ENCODE measurements at places on chromosomes 12 and 14. TPM values are rescaled to one million over a fixed set of nuclear protein-coding genes. Genes with fewer than 3 reads are reported as not detected.
A peak's percentile ranks its signal among the peaks of the same experiment; 100 is the strongest.

DNA sequence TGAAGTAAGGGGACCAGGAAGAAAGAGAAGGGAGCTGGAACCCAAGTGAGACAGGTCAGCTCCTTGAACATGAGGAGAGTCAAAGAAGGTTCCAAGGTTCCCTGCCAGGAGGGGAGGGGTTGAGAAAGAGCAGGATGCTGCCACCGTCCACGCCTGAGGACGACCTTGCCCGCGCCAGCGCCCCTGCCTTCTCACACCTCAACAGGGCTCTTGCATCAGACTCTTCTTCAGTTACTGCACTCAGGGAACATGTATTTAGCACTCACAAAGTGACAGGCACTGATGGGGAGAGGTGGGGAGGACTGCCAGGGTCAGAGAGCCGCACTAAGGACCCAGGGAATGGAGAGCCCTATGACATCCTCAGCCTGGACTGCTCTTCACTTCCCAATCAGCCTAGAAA, 102.1 kb upstream of the NUDT4 start:
- DNase-seq: no peak

DNA sequence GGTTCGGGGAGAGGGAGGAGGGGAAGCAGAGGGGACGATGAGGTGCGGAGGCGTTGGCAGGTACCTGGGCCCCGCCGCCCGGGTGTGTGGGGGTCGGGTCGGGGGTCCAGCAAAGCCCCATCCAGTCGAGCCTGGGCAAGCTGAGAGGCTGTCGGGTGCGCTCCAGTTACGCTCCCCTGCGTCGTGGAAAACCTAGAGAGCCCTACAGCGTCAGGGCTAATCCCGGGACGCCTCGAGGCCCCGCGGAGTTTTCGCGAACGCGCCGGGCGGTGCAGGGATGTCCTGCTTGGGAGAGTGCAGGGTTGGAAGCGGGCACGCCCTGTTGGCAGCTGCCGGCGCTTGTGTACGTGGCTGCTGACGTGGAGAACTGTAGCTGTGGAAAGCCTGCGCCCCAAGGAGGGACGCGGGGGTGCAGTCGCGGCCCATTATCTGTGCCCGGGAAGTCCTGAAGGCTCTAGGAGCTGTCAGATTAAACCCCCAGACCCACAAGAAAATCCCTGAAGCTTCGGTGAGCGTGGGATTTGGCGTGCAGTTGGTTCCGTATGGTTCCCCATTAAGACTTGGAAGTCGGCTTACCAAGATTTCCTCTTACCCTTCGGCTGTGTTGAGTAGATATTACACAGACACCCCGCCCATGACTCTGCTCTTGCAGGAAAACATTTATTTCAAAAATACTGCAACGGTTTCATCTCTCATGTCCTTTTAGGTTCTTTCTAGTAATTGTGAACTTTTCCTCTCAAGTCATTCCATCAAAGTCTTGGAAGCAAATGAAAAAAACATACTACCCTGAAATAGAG, 11.3 kb upstream of the SLC38A2 start:
- peak; percentile 95 for DNase-seq

- no peak for DNase-seq
Measured at GRCh38 chr14:75069811-75070145, 337 bp downstream of the ZC2HC1C start.

DNA sequence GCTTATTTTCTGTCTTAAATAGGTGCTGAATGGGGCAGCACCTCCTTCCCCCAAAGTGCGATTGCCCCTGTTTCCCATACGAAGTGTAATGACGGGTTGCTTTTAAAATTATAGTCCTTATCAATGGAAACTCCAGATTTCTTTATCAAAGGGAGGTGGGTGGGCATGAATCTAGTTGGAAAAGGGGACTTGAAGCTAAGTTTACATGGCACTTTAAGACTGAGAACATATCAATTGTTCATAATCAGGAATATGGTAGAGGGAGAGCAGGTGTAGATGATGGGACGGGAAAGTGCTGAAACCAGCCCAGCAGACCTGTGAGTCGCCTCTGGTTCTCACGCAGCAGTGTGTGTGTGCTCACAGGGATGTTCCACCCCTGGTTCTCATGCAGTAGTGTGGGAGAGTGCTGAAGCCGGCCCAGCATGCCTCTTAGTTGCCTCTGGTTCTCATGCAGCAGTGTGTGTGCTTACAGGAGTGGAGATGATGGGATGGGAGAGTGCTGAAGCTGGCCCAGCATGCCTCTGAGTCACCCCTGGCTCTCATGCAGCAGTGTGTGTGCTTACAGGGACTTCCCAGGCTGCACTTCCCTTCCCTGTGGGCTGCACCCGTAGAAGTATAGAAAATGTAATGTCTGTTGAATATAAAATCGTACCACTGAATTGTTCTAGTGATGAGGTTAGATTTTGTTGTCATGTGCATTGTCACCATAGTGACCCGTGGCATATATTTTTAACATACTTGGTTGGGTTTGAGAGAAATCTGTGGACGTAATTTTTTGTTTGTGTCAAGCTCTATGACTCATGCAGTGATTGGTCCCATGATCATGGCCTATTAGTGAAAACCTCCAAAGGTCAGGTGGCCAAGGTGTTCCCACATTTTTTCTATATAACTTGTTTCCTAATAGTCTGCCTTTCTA, 51.6 kb downstream of the GPATCH2L start:
- no peak for DNase-seq

DNA sequence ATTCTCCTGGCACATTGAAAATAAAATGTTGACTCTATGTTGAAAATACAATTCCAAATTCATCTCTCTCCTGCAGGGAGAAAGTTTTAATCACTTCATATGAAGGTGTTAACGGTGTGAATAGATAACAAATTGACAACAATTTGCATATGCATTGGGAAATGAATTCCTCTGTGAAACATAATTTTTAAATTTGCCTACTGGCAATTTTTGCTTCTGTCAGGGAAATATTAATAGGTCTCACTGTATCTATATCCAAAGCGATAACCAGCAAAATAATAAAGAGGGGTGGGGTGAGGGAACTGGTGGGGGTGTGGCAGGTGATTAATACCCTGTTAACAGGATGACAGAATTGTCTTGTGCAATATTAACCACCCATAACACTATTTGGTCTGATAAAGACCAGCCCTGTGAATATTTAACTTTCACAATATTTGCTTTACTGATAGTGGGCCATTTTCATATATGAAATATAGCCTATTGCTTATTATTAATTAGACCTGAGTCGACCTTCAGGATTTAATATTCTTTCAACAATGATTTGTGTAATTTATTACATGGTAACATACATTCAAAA, 239.0 kb upstream of the SSTR1 start:
- DNase-seq: no peak

DNA sequence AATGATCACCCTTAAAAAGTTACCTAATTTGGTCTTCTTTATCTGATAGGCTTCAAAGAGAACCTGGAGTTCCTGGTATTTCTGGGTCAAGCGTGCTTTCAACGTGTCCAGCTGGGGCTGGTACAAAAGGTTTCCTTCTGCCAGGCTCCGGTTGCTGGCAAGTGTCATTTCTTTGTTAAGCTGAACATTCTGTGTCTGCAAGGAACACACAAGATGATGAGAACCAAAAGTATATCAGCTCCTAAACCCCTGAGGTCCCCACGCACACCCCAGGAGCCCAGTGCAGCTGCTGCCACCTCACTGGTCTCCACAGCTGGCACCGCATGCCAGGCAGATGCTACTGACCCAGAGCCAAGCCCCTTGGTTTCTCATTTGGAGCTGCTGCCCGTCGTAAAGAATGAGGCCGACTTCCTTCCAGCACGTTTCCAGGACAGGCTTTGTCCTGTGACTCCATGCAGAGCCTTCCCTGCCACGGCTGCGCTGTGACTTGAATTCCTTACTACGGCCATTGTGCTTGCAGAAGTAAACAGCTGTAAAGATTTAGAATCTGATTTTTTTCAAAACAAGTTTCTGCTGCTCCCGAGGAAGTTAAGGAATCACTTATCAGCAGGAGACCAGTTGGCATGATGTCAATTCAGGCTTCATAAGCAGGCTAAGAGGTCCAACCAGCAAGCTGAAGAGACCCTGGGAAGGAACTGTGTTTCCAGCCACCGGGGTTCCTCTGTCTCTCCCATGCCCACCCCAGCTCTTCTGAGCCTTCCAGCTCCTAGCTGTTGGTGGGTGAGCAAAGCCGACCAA, 24.9 kb downstream of the VPS37B start:
- DNase-seq: no peak

DNA sequence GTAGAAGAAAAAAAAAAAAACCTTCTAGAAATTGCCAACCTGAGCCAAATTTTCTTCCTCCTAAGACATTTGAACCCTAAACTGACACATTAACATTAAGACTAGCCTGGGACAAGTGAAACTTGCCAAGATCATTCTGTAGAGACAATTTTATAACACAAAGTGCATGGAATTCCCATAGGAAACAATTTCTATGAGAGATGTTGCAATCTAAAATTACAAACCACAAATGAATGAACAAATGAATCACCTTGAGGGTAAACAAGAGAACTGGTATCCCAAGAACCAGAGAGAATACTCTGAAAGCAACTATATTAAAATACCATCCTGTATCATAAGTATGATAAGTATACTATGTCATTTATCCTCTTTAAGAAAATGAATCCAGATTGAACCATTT, 165.3 kb downstream of the DICER1 start:
- no peak for DNase-seq

DNA sequence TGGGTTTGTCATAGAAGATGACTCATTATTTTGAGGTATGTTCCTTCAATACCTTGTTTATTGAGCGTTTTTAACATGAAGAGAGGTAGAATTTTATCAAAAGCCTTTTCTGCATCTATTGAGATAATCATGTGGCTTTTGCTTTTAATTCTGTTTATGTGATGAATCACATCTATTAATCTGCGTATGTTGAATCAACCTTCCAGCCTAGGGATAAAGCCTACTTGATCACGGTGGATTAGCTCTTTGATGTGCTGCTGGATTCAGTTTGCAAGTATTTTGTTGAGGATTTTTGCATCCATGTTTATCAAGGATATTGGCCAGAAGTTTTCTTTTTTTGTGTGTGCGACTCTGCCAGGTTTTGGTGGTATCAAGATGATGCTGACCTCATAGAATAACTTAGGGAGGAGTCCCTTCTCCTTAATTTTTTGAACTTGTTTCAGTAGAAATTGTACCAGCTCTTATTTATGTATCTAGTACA, 602.6 kb downstream of the SNAPC1 start:
- DNase-seq: no peak

DNA sequence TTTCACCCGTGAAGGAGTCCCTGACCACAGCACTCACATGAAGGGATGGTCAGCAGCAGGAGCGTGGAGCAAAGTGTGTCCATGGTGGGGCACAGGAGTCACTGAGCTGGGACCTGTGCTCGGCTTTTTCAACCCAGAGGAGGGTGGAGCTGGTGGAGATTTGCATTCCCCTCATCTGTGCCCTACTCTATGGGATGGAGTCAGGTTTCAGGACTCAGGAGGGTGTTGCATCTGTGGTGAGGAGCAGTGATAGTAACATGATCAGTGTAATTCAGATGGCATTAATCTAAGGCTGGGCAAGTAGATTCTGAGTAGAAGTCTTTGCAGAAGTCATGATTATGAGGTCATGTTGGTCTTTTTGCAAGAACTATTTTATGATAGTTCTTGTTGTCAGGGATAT, 511.9 kb downstream of the TMEM121 start:
- no peak for DNase-seq

DNA sequence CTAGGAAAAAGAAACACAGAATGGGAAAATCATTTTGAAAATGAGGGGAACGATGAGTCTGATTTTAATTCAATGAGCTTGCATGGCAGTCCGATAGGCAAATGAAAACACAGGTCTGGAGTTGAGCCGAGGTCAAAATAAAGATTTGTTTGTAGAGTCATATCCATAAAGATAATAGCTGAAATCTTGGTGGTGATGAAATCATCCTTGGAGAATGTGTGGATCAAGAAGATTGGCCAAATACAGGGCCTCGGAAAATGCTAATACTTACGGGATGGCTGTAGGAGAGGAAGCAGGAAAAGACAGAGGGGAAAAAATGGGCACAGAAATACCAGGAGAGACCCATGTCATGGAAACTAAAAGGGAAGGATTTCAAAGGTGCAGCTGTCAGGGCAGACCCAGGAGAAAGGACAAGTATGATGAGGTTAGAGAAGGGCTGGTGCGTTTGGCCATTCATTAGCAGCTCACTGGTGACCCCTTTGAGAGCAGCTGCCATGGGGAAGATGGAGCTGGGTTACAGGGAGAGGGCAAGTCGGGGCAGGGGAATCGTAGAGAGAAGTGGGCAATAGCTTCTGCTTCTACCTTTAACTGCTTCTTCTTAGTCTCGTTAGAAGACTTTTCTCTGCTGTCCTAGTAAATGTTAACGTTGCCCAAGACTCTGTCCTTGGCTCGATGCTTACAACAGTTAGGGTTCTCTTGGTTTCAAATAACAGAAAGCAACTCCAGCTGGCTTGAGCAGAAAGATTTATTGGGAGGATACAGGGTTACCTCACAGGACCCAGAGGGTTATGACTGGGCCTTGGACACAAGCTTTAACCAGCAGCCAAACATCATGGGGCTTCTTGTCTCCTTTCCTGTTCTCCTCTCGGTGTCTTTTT, 161.8 kb downstream of the EFCAB11 start:
- DNase-seq: no peak

DNA sequence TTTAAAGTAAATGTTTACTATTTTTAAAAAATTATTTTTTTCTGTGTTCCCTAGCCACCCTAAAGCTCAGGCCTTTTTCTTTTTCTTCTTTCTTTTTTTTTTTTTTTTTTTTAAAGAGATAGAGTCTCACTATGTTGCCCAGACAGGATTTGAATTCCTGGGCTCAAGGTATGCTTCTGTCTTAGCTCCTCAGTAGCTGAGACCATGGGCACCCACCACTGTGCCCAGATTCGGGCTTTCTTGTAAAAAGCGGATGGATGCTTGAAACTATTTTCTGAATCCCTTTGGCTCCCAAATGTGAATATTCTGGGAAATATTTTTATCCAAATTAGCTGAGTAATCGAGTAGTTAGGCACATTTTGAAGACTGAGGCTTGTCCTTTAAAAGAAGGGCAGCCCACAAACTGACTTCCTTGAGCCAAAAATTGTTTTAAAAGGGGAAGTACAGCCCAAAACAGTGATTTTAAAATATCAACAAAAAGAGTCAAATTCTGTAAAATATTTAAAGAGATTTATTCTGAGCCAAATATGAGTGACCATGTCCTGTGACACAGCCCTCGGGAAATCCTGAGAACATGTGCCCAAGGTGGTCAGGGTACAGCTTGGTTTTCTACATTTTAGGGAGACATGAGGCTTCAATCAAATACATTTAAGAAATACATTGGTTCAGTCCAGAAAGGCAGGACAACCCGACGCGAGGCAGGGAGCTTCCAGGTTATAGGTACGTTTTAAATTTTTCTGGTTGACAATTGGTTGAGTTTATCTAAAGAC, 28.8 kb upstream of the HIGD1C start:
- DNase-seq: peak; percentile 25

KRT72 gene
- not detected for total RNA-seq

DTX1 gene
- not detected for total RNA-seq

SYCP3 gene
- total RNA-seq: not detected

CLEC7A gene
- total RNA-seq: not detected

IL22 gene
- total RNA-seq: not detected

TAS2R43 gene
- 0.86 TPM for total RNA-seq

OR4K1 gene
- total RNA-seq: not detected

NOXRED1 gene
- 0.35 TPM for total RNA-seq
